ENCODE measurements at places on chromosomes 16 and 17. TPM values are rescaled to one million over a fixed set of nuclear protein-coding genes. Genes with fewer than 3 reads are reported as not detected.
A peak's percentile ranks its signal among the peaks of the same experiment; 100 is the strongest.

PRAC1 gene
- total RNA-seq, result 9.6 TPM

TCAP gene
- total RNA-seq, result 0.49 TPM

DNA sequence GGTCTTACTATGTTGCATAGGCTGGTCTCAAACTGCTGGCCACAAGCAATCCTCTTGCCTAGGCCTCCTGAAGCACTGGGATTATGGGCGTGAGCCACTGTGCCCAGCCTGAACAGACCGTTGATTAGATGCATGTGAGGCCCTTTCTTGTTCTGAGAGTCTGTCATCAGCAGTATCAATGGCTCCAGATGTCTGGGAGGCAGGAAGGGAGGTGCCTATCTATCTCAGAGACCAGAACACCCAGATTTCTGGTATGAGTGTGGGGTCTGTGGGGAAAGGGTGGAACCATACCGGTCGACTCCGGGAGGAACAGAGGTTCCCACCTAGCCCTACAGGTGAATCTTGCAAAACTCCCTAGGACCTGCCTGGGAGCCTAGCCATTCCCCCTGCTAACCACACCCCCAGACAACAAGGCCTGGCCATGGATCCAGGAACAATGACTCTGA, 71.7 kb downstream of the PRKCB start:
- no peak for DNase-seq

DNA sequence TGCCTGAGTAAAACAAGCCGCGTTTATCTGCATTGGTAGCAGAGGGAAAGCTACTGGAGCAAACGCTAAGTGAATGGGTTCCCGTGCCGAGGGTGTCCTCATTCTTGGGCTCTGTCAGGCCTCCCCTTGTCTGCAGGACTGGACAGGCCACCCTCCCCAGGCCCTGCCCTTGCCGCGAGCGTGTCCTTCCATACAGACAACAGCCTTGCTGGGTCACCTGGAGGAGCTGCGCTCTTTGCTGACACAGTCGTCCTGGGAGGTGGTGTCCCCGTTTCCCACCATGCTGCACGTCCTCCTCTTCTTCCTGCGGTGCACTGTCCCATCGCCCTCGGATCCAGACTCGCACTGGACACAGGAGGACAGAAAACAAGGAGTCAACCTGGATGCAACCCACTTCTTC, 7.8 kb upstream of the MXRA7 start:
- no peak for DNase-seq

DNA sequence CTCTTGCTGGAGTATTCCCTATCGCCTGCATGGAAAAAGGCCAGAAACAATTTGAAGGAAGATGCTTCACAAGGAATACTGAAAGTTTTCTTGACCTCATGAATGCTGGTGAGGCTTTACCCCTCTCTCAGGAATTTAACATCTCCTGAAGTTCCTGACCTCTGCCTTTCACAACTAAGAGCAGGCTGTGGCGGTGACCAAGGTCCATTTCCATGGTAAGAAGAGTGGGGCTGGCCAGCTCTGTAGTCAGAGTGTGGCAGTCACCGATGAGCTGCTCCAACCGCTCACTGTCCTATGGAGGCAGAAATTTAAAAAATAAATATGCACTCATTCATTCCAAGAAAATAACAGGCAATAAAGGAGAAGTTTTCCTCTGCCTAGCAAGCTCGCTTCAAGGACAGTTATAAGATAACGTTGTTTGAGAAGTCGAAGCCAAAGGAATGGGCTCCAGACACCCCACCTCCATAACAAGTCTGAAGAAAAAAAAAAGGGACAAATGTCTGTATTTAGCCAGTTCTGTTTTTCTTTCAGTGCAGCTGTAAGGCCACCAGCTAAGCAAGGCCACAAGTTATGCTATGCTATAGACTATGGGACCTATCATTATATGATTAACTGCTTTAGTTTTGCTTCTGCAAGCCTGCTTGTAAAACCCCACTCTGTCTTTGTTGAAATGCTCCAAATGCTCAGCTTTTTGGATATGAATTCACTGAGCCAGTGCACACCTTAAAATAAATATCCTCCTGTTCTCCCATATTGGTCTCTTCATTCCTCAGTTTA, 6.0 kb upstream of the CCL4L2 start:
- peak; percentile 85 for DNase-seq

GRCh38 chr17:48997103-48997826, at the start of gene IGF2BP1:
Gene IGF2BP1, plus strand, starts transcription at chr17:48997385. Its CDS starts 361 bp downstream, at chr17:48997746.
- no peak for DNase-seq

Data from vagina (tissue), 2 donors.